ENCODE measurements at places on chromosomes 4 and X.
A peak's percentile ranks its signal among the peaks of the same experiment; 100 is the strongest.

DNA sequence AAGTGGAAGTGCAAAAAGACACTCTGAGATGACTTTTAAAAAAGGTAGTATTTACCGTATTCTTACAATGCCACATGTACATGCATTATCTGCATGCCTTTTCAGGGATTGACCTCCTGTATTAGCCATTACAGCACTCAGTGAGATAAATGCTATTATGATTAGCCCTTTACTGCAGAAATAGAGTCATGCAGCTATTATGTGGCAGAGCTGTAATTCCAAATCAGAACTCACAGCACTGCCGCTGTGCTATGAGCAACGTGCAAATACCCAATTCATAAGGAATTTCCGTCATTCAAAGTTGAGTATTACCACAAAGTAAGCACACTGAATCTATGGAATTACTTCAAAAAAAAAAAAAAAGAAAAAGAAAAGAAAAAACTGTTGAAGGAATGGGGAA is 92.1 kb upstream of the SMAD1 start:
- DNase-seq = no peak

- no peak for DNase-seq
Measured at GRCh38 chr4:188082796-188083195, 26.6 kb downstream of the TRIML2 start.

GRCh38 chr4:104418286-104418685 is 76.4 kb downstream of the CXXC4 start:
- DNase-seq = no peak

DNA sequence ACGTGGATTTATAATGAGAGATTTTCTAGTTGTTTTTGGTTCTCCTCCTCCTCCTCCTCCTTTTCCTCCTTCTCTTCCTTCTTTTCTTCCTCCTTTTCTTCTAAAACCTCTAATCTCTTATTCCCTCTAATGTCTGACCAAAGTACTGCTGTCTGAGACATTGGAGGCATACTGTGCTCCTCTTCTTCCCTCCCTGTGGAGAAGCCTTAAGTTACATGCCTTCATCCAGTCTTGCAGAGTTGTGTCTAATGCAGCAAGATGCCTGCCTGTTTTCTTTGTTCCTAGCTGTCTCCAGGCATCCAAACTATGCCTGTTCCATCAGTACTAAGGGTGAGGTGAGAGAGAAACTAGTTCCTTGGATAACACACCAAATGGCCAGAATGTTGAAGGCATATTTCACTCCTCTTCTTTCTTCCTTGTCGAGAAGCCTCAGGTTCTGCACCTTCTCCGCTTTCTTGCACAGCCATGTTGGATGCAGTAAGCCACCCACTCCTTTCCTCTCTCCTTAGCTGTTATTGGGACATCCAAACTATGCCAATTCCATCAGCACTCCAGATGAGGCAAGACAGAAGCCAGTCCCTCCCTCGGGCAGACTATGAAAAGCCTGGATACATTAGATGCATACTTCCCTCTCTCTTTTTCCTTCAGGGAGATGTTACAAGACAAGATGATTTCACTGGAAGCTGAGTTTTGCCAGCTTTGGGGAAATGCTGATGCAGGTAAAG is 285.7 kb upstream of the TRAM1L1 start:
- no peak for DNase-seq

GRCh38 chrX:82848111-82848510 is 660.0 kb upstream of the POU3F4 start:
- no peak for DNase-seq

DNA sequence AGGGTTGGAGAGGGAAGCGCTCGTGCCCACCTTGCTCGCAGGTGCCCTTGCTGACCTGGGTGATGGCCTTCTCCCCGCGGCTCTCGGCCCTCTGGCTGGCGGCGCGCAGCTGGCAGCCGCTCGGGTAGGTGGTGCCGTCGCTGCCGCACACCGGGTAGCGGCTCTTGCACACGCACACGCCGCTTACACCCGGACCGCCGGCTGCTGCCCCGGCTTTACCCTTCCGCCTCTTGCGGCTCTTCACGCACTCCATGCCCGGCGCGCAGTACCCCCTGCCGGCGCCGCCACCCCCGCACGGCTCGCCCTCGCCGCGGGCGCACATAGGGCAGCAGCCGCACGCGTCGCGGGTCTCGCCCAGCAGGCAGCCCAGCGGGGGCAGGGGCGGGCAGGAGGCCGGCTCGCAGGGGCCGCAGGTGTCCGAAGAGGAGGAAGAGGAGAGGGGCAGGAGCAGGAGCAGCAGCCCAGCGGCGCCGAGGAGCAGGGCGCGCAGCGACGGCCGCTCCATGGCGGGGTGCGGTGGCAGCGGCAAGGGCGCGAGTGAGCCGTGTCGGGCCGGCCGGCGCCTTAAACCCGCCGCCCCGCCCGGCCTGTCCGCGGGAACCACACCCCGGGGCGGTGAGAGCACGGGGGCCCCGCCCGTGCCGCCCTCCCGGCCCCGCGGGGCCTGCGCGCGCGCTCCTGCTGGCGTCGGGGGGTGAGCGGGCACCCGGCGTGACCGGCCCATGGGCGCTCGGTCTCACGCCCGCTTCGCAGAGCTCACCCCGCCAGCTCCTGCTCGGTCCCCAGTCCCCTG is at the start of gene IGFBP7:
Gene IGFBP7, minus strand, starts transcription at position 539 of the 793 bp plus-strand sequence. Its CDS starts 34 bp downstream, at position 505.
- DNase-seq = peak; percentile 78

GRCh38 chrX:71815121-71815905 is 52.2 kb downstream of the CXorf49B start:
- no peak for DNase-seq

GRCh38 chr4:128123036-128123435 is 61.9 kb downstream of the LARP1B start:
- no peak for DNase-seq

- no peak for DNase-seq
Measured at GRCh38 chr4:155904331-155904730, 835 bp downstream of the TDO2 start.

GRCh38 chr4:178976861-178977260 is 1534.6 kb upstream of the AGA start:
- DNase-seq = no peak

DNA sequence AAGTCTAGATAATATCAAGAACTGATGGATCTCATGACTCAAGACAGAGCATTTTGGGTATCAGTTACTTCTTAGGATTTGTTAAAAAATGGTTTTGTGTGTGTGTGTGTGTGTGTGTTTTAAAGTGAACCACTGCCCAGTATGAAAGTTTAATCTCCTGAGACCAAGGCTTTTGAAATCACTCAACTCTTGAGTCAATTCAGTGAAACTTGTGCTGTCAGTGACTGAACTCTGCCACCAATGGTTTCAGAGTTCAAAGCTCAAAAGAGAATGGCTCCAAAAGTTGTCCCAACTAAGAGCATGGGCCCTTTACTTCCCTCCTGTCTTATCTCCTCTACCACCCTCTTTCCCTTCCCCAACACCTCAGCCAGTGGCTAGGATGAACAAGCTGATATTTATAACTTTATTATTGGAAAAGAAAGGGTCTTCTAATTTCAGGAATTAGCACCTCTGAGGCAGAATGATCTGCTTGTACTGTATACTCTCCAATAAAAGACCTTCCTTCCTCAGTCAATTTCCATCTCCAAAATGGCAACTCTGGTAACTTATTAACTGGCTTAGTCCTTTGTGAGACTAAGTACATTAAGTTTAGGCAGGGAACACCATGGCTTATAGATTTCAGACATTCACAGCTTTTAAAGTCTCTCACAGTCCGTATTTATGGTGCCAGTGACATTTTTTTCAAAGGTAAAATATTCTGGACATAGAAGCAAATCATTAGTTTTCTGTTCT is 152.2 kb downstream of the REPS2 start:
- no peak for DNase-seq

- DNase-seq = no peak
Measured at GRCh38 chr4:114365591-114365990, 233.0 kb upstream of the UGT8 start.

DNA sequence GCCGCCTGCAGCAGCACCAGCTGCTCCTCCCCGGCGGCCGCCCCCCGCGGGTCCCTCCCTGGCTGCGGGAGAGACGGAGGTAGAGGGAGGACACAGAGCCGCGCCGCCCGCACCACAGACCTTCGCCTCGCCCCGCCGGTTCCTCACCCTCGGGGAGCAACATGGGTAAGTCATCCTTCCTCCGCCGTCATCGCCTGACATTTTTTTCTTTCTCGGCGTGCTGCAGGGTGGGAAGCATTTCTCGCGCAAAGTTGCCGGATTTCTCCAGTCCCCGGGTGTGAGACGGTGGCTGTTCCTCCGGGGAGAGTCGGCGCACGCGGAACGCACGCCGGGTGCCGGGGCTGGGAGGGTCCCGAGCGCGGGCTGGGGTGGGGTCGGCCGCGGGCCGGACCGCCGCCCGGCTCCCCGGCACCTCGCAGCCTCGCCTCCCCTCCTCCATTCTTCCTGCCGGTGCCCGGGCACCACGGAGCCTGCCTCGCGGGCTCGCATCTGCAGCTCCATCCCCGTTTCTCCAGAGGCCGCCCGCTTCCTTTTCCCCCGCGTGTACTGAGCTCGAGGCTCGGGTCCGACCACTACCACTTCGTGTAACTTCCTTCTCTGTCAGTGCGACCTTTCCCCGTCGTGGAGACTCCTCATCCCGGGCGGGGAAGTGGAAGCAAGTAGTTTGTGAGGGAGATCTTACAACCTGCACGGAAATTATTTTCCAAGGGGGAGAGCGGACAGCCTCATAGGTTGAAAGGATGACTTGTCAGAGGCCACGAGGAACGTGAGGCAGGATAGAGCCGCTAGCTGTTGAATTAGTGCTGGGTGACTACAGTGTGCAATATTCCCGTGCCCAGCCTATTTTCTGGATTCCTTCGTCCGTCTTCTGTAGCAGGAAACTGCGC is 464 bp downstream of the RAP1GDS1 start:
- peak; percentile 58 for DNase-seq

DNA sequence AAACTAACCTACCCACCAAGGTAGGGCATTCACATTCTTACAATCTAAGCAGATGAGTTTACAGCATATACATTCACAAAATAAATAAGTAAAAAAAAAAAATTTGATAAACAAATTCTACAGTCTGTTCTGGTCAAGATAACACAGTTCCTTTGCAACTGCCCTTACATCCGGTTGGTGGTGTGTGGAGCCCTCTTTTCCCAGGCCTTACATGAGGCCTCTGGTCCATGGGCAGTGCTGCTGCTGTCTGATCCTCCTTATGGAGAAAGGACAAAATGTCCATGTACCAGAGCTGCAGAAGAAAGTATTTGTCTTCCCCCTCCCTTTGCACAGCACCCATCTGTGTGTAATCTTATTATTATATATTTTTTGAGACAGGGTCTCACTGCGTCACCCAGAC is 2.2 kb upstream of the SEPTIN11 start:
- no peak for DNase-seq

GRCh38 chr4:7596918-7597606 is 162.3 kb upstream of the PSAPL1 start:
- DNase-seq = no peak

DNA sequence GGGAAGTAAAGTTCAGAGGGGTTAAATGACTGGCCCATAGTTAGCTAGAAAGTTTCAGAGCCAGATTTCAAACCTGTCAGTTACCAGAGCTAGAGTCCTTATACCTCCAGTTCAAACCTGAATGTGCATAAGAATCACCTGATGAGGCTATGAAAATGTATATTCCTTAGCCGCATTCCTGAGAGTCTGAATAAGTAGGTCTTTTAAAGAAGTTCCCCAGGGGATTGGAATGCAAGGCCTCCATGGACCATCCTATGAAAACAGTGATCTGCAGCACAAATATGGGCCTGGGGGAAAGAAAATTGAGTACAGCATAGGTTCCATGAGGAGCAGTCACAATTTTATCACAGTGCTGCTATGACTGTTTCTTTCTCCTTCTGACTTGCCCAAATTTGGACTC is 263.9 kb upstream of the CXorf66 start:
- no peak for DNase-seq

- DNase-seq = no peak
Measured at GRCh38 chr4:40547789-40548132, 81.9 kb downstream of the RBM47 start.

DNA sequence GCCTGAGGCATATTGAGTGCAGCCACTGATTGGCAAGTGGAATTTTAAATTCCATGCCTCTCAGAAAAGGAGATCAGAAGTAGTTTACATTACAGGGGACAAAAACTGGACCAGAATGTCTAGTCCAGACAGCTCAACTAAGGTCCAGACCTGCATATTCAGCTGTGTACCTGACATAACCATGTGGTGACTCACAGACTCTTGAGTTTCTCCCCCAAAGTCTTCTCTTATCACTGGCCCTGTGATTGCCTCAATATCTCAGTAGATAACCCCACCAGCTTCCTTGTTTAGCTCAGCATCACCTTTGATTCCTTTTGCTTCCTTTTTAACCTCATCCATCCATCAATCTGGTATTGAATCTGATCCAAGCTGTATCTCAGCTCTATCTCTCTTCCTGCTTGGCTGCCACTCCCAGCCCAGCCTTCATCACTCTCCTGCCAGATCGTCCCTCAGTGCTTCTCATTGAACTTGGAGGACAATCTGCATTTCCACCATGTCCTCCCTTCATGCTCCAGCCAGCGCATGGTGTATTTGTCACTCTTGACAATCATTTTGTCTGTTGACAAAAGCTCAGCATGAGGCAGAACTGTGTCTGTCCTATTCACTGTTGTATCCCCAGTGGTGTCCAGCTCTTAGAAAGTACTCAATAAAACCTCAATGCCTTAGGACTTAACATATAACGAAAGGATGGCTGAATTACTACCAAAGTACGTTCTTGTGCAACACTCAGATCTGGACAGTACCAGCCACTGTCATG is 27.8 kb upstream of the SLC2A9 start:
- DNase-seq = no peak

DNA sequence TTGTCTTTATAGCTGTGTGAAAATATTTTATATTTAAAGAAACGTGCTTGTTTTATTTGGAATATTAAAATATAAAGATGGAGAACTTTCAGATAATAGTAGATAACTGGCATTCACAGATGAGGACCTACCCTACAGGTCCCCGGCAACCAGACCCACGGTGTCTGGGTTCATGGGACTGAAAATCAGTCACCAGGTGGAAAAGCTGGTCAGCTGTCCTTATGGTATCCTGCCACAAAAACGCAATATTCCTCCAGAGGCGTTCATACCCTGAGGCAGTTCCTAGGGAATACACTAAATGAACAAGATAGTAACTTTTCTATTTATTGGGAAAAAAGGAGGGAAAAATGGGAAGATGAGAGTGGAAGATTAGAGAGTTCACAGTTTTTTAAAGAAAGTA is 1.2 kb downstream of the TLR6 start:
- DNase-seq = peak; percentile 35

DNA sequence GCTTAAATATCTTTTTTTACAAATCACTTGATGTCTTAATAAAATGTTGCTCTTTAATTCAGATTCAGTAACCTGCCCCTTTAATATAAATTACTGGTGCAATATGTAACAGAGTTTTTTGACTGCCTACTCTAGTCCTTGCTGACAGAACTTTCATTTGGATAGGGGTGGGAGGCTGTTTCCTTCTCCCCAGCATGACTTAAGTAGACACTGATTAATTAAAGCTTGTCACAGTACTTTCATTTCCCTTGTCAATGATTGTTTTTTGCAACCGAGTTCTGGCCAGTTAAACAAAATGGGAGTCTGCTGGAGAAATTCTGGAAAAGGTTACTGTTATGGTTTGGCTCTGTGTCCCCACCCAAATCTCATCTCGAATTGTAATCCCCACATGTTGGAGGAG is 37.3 kb upstream of the BBS12 start:
- DNase-seq = no peak
